ENCODE measurements at places on chromosomes 1 and 21.

- no peak for DNase-seq
Observed at GRCh38 chr1:159054427-159054826, 22.1 kb downstream of the AIM2 start.

GRCh38 chr1:155133799-155134281 is 1.8 kb upstream of the SLC50A1 start:
- no peak for DNase-seq

GRCh38 chr1:8642114-8642513 is 175.3 kb downstream of the RERE start:
- DNase-seq, result no peak

- DNase-seq, result no peak
Observed at GRCh38 chr1:237429252-237429651, 387.3 kb downstream of the RYR2 start.

- DNase-seq, result no peak
Observed at GRCh38 chr1:114758256-114758832, 560 bp upstream of the CSDE1 start.

GRCh38 chr1:177615251-177615650 is 354.6 kb downstream of the SEC16B start:
- no peak for DNase-seq

DNA sequence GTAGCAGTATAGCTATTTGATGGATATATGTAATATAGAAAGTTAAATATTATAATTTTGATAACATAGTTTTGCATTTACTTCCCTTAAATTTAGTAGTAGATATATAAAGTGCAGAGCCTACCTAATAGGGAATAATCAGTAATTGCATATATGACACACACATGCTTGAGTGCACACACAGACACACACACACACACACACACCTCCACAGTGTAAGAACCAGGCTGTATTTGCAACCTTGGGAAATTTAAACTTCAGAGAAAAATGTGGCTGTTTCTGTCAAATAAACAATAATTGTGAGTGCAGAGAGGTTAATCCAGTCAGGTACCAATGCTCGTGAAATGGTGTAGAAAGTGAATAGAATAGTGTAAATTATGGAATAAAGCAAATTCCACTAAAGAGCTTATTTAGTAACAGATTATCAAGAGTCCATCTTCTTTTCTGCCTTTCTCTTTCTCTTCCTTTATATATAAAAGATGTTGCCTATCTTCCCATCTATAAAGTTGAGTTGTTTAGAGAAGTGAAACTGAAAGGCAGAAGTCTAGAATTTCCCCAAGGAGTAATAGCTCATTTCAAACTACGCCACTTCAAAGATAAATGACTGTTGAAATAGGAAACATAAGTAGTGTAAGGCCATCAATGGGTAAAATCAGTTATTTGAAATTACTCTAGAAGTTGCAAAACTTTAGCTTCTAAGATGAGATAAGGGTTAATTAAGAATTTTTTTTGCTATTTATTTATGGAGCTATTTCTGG is 273.7 kb downstream of the SRGAP2C start:
- no peak for DNase-seq

DNA sequence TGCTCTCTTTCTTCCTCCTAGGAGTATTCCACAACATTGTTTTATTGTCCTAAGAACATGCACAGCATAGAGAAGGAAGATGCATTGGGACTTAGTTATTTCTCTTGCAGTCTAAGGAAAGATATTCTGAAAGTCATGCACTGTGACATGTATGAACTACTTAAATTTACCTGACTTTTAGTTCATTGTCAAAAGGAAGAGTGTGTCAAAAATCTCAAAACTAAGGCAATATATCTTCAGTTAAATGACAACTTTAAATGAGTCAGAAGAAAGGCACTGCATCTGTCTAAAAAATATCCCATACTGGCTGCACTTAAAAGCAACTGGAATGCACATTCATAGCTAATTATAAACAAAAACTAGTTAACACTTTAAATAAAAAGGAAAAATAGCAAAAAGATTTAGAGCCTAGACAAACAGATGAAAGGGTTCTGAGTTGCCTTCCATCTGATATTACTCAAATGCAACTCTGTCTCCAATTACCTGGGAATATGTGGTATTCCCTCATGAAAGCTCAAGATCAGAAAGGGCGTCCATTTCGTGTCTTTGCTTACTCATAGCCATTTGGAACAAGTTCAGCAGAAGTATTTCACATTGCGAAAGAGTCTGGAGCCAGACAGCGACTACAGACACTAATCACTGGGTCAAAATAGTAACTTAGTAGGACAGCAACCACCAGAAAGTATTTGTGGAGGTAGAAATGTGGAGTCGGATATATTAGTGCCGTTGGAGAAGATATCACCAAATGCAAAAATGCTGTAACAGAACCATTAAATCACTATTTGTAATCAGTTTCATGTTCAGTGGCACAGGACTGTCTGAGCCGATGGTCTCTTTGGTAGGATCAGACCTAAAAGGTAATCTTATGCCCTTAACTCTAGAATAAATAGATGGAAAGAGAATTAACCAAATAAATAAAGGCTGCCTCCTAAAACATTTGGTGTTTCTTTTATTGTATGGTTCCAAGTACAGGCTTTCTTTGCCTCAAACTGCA is 225.7 kb downstream of the GREM2 start:
- DNase-seq, result no peak

DNA sequence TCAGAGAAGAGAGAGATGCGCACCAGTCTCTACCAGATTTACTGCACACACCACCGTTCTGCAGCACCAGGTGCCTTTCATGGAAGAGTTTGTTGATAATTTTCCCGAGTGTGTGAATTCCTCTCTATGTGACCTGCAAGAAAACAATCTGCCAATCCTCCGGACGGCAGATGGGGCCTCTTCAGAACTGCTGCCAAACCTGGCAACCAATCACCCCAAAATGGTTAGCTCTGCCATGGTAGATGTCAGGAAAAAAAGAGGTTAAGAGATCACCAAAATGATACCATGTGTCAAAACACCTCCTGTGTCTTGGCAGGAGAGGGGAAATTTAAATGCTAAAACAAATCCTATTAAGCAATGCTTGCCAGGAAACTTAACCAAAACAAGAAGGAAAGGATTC is 96.5 kb downstream of the DAB1 start:
- DNase-seq, result no peak

DNA sequence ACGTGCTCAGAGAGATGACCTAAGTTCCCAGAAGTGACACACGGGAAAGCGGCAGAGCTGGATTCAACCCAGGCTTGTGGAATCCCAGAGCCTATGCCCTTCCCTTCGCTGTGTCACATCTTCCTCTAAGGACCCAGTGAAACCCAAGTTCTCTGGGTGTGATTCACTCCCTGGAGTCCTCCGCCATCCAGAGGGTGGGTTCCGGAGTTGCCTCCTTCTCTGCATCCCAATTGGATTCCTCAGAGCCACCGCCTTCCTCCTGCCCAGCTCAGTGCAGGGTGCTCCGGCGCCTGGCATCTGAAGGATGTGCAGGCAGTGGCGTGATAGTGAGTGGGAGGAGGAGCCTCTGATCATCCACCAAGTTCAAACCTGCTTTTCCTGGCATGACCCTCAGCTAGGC is 20.7 kb upstream of the RCC2 start:
- DNase-seq, result no peak

DNA sequence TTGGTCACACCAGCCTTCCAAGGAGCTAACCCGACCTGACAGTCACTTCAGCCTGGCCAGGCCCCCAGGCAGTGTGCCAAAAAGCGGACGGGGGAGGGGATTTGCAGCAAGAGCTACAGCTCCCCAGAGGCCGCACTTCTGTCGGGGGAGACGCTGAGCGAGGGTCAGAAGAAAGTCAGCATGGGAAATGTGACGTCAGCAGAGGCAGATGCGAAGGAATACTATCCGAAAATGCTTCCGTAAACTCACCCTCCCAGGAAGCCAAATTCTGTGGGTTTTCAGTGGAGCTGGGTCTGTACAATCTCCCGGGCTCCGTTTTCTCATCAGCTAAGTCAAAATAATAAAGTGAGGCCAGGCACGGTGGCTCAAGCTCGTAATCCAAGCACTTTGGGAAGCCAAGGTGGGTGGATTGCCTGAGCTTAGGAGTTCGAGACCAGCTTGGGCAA is 28.5 kb upstream of the ECE1 start:
- DNase-seq, result no peak

GRCh38 chr1:220761688-220762427 is 13.7 kb downstream of the MTARC2 start:
- DNase-seq, result no peak

GRCh38 chr1:20125100-20125499 is 5.8 kb upstream of the PLA2G2D start:
- no peak for DNase-seq

DNA sequence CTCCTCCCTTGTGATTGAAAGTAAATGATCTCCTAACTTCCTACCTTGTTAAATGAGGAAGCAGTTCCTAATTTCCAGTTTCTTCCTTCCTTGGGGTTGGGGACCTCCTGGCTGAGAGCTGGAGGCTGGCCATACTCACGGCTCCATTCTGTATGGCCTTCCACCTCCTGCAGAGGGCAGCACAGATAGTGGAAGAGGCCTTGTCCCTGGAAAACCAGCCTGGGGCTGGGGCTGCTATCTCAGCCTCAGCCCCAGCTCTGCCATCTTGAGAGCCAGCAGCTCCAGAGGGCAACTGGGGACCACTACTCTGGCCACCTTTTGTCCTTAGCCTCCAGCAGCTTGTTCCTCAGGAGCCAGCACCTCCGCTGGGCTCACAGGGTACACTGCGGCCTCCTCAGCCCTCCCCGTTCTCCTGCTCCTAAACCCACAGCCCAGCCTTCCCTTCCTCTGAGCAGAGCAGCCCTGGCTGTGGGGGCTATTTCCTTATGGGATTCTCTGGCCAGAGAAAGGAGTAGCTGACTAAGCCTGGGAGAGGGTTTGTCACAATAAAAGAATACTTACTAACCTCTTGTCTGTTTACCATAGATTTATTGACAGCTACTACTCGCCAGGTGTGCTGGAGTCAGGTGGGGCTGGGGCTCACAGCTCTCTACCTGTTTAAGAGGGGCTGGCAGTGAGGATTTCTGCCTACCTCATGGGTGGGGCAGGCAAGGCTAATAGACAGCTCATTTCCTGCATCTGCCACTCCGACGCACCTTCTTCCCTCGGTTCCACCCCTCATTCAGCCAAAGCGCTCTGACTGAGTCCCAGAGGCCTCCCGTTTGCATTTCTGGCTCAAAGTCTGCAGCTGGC is 6.3 kb downstream of the TMEM234 start:
- DNase-seq, result peak; percentile 17

GRCh38 chr1:13825033-13825432 is 125.0 kb downstream of the PRDM2 start:
- no peak for DNase-seq

GRCh38 chr21:42187976-42188653 is 30.8 kb upstream of the ABCG1 start:
- DNase-seq, result peak; percentile 23

- no peak for DNase-seq
Observed at GRCh38 chr1:87787551-87787950, 458.9 kb downstream of the LMO4 start.

- DNase-seq, result no peak
Observed at GRCh38 chr1:185663332-185663731, 70.9 kb upstream of the HMCN1 start.

DNA sequence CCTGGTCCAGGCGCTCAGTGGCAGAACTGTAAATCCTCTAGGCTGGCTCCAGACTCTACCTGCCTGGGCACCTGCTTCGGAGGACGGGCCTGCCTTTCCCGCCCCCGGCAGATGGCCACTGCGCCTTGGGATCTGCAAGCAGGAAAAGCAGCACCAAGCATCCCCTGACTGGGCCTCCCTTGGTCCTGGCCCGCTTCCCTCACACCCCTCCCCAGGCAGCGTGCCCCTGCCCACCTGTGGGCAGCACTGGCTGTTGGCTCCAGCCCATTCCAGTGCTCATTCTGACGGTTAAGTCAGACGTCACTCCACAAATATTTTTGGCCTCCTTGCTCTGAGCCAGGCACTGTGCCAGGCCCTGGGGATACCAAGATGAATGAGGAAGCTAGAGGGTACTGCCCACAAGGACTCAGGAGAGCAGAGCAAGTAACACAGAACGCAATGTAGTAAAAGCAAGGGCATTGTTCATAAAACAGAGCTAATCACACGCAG is 22.0 kb upstream of the BLACAT1 start:
- no peak for DNase-seq

- DNase-seq, result no peak
Observed at GRCh38 chr1:229191066-229191674, 79.7 kb upstream of the RAB4A start.

- DNase-seq, result no peak
Observed at GRCh38 chr1:56915960-56916359, 49.9 kb downstream of the C8B start.

GRCh38 chr1:115679141-115679611 is 37.4 kb downstream of the VANGL1 start:
- no peak for DNase-seq

- no peak for DNase-seq
Observed at GRCh38 chr1:184483101-184483683, 96.4 kb downstream of the C1orf21 start.

DNA sequence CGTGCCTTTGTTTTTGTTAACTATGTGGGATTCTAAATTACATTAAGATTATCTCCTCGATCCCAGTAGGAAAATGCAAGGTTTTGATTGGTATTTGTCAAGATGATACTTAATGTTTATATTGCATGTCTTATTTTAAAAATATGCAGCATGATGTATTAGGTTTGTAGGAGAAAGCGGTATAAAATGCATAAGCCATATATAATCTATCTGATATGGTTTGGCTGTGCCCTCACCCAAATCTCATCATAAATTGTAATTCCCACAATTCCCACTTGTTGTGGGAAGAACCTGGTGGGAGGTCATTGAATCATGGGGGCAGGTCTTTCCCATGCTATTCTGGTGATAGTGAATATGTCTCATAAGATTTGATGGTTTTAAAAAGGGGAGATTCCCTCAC is 198.1 kb upstream of the NCAM2 start:
- DNase-seq, result no peak

DNA sequence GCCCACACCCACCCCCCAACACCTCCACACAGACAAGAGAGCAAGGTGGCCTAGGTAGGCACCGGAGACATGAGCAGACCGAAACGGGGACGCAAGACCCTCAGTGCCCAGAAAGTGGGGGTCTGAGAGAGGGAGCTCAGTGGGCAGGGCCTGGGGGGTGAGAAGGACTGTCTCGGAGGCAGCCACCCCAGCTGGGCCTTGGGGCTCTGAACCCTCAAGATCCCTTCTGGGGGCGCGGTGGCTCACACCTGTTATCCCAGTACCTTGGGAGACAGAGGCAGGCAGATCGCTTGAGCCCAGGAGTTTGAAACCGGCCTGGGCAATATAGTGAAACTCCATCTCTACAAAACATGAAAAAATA is 9.1 kb upstream of the GNB1 start:
- DNase-seq, result no peak

DNA sequence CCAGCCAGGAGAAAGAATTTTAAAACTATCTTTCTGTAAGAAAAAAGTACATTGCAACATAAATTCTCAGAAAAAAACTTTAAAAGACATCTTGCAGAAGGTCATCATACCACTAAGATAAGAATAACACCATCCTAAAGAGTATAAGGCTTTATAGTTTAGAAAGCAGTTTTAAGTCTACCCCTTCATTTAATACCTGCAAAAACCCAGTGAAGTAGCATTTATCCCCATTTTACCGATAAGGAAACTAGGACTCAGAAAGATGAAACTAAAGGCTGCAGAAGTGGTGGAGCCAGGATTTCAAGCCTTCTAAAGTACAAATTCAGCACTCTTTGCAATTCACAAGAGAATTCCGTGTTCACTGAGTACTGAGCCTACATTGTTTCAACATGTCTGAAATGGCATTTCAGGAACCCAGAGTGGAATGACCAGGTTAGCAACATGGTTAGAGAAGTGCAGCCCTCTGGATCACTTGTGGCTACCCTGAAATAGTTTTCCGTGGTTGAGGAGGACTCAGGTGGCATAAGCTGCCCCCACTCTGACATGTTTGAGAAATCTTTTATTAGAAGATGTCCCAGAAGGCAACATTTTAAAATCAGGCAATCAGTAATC is 6.7 kb downstream of the MYCL start:
- no peak for DNase-seq

All from activated CD4-positive, CD25-positive, alpha-beta regulatory T cell (primary cell).